ENCODE measurements at places on chromosomes 13 and 19. TPM values are rescaled to one million over a fixed set of nuclear protein-coding genes. Genes with fewer than 3 reads are reported as not detected.

Gene A1BG
- 48.9 TPM for total RNA-seq

Gene TGFB1
- total RNA-seq = 53.3 TPM

Gene NR2F6
- total RNA-seq = 41.3 TPM

Gene SPACA7
- total RNA-seq = not detected

Gene TEKTIP1
- not detected for total RNA-seq

Gene MEX3D
- total RNA-seq = 21.4 TPM

Gene ERICH6B
- total RNA-seq = not detected

Gene TEX29
- 2.9 TPM for total RNA-seq

Gene CCDC169
- not detected for total RNA-seq

Gene KLF1
- not detected for total RNA-seq

Gene SIGLEC5
- 0.49 TPM for total RNA-seq

Gene SIGLEC11
- total RNA-seq = 4.4 TPM

Gene CBARP
- total RNA-seq = 3.9 TPM

Gene CEACAM3
- not detected for total RNA-seq

Gene NOVA2
- total RNA-seq = 1.5 TPM

Gene PAF1
- 70.2 TPM for total RNA-seq

Gene OSCAR
- 1.2 TPM for total RNA-seq

Gene ARL11
- total RNA-seq = 0.98 TPM

Gene EBI3
- not detected for total RNA-seq

Gene NCR1
- 2.7 TPM for total RNA-seq

Data from vagina (tissue), 2 donors.